Activated CD8-positive, alpha-beta memory T cell treated with anti-CD3 and anti-CD28 coated beads, Interleukin-2, amount 10 ng/mL, durations not matched to agents 7 days and 5 days (primary cell): ENCODE measurements at places on chromosomes 16 and 17. TPM values are rescaled to one million over a fixed set of nuclear protein-coding genes. Genes with fewer than 3 reads are reported as not detected.
A peak's percentile ranks its signal among the peaks of the same experiment; 100 is the strongest.

DNA sequence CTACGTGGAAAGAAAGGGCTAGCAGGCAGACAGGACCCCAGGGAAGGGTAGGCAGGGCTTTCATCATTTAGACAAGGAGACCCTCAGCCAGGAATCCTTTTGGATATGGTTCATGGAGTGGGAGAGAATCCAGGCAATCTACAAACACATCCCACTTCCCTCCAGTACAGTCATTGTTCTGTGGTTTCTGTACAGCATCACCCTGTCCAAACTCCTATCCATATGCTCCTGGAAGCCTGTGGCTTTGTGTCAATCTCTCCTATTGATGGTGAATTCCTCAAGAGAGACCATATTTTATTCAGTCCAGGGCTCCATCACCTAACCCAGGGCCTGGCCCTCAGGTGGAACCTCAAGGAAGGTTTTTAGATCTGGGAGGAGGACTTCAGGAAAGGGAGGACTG lies 99.2 kb downstream of the SPACA3 start:
- no peak overlapping the region for H3K27ac ChIP-seq
- H3K4me3 ChIP-seq, result no peak overlapping the region
- no peak for DNase-seq
- H3K36me3 ChIP-seq, result no peaks in the 10 kb centered on the region
- H3K27me3 ChIP-seq, result peaks cover 20% of the 10 kb centered on the region

Gene HSD17B2
- not detected for total RNA-seq

- no peak for DNase-seq
- H3K36me3 ChIP-seq, result no peaks in the 10 kb centered on the region
- H3K4me3 ChIP-seq, result no peak overlapping the region
- H3K4me1 ChIP-seq, result peaks cover 13% of the 10 kb centered on the region
- H3K27ac ChIP-seq, result no peak overlapping the region
- peaks cover 79% of the 10 kb centered on the region for H3K27me3 ChIP-seq
Observed at GRCh38 chr17:6789146-6789545, 13.1 kb downstream of the FBXO39 start.

GRCh38 chr16:72850853-72851252 lies 197.1 kb downstream of the ZFHX3 start:
- DNase-seq, result no peak
- no peak overlapping the region for H3K4me3 ChIP-seq
- peaks cover 19% of the 10 kb centered on the region for H3K27me3 ChIP-seq
- no peaks in the 10 kb centered on the region for H3K36me3 ChIP-seq
- H3K27ac ChIP-seq, result no peak overlapping the region
- H3K4me1 ChIP-seq, result peaks cover 7% of the 10 kb centered on the region

Gene WNT3
- total RNA-seq, result not detected

DNA sequence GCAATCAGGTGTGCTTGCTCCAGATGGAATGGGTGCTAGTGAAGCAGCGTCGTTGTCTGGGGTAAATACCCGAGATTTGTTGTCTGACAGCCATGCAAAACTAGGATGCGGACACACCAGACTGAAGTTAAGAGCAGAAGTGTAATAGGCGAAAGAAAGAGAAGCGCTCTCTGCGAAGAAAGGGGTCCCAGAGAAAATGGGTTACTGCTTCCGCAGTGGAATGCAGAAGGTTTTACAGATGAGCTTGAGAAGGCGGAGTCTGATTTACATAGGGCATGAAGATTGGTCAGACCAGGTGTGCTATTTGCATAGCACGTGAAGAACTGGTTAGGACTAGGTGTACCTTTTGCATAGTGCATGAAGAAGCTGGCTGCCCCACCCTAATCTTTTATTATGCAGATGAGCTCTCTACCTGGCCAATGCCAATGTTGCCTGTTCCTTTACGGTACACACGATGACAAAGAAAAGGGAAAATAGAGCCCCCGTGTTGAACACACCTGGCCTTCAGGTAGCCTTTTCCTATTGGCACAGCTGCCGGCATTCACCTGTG lies 32.0 kb upstream of the SNN start:
- DNase-seq, result no peak
- no peaks in the 10 kb centered on the region for H3K36me3 ChIP-seq
- H3K4me1 ChIP-seq, result peaks cover 10% of the 10 kb centered on the region
- no peak overlapping the region for H3K27ac ChIP-seq

DNA sequence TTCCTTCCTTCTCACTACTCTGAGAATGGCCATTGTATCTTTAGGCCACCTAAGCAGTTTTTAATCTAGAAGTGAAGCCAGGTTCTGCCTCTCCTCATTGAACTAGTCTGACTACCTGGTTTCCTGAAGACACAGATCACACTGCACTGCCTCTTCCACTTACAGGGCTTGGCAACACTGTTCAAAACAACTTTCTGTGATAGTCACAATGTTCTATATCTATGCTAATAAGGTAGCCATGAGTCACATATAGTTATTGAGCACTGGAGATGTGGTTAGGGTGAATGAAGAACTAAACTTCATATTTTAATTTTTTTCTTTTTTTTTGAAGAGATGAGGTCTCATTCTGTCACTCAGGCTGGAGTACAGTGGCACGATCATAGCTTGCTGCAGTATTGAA lies 26.9 kb downstream of the RND2 start:
- H3K36me3 ChIP-seq, result peaks cover 51% of the 10 kb centered on the region
- no peak overlapping the region for H3K27ac ChIP-seq
- no peaks in the 10 kb centered on the region for H3K27me3 ChIP-seq
- H3K4me3 ChIP-seq, result no peak overlapping the region
- DNase-seq, result no peak

DNA sequence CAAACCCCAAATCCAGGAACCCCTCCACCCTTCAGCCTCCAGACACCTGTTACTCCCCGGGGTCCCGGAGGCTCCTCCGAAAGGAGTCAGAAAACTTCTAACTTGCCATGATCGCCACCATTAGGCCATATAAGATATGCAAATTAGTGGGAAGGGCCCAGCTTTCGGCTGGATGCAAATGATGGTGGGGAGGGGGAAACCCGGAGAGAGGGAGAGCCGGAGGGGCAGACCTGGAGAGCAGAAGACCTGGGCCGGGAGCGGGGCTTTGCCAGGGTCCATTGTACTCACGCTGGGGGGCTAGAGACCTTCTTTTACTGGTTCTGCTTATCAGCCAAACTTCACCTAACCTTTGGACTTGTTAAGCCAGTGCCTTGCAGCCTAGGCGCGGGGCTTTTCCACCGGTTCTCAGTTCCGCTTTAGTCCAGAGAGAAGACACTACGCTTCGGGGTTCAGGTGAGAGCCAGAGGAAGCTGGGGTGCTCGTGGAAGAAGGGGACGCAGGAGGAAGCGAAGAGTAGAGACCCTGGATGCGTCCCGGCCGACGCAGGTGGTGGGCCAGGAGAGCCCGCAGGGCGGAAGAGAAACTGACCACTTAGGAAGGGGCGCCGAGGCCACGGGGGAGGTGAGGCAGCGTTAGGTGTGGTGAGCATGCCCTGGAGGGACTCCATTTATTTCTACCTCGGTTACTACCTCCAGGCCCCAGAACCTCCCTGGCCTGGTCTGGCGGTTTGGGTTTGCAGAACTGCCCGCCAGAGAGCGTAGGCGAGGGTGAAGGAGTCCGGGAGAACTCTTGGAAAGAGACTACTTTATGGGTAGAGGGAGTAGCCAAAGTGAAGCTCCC lies at the start of gene HNF1B:
HNF1B (minus strand) TSS at position 99 of the 840 bp plus-strand sequence. CDS start 175 bp downstream, outside the sequence.
- no peak for DNase-seq
- peaks cover 85% of the 10 kb centered on the region for H3K27me3 ChIP-seq
- no peak within 1 kb of the TSS for H3K27ac ChIP-seq

DNA sequence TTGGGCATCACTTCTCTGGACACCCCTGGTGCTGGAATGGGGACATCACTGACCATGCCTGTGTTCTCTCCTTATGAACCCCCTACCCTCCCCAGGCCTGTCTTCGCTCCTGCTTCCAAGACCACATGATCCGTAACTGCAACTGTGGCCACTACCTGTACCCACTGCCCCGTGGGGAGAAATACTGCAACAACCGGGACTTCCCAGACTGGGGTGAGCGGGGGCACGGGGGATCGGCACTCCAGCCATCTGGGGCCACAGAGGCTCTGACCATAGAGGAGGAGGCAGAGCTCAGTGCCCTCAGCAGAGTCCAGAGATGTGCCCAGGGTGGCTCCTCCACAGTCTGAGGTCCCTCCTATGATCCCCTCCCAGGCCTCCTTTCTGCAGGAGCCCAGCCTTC lies 73.5 kb downstream of the SCNN1B start:
- H3K4me3 ChIP-seq, result no peak overlapping the region
- DNase-seq, result no peak
- H3K27me3 ChIP-seq, result no peaks in the 10 kb centered on the region
- no peaks in the 10 kb centered on the region for H3K36me3 ChIP-seq
- no peaks in the 10 kb centered on the region for H3K4me1 ChIP-seq

DNA sequence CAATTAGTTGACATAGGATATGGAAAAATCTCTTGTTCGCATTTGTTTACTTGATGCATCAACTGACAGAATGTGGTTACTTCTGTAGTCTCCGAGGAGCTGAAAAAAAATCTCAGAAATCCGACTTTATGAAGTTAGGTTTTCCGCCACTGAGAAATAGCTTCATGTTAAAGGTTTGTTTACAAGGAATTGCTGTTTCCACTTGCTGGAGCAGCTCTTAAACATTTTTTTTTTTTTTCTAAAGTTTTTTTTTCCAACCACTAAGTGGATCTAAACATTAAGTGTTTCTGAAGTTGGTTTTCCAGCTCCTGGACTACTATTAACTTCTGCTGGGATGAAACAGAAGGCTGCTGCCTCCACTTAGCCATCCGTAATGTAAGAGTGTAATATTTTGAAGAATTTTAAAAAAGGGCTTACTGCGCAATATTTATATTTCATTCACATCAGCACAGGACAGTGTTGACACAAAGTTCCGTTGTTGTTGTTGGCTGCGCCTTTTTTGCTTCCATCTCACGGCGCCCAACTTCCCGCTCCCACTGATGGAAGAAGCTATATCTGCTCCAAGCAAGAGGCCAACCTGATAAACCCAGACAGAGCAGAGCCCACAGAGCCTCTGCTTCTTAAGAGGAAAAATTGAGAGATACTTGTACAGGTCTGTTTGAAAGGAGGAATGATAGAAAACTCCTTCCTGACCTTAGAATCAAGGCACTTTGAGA lies 167.7 kb upstream of the KCNJ16 start:
- H3K4me3 ChIP-seq, result no peak overlapping the region
- no peak overlapping the region for H3K27ac ChIP-seq
- H3K27me3 ChIP-seq, result no peaks in the 10 kb centered on the region

Gene ASPA
- not detected for total RNA-seq

Gene KRT14
- not detected for total RNA-seq

Gene TAC4
- total RNA-seq, result not detected

- no peak for DNase-seq
- H3K27me3 ChIP-seq, result no peaks in the 10 kb centered on the region
- H3K36me3 ChIP-seq, result no peaks in the 10 kb centered on the region
- H3K4me3 ChIP-seq, result no peak overlapping the region
- H3K27ac ChIP-seq, result peak overlapping the region; percentile 2
Observed at GRCh38 chr16:67459066-67459860, 21.7 kb downstream of the ATP6V0D1 start.

- H3K36me3 ChIP-seq, result peaks cover 34% of the 10 kb centered on the region
- no peak for DNase-seq
- no peaks in the 10 kb centered on the region for H3K27me3 ChIP-seq
- peak overlapping the region; percentile 100 for H3K4me3 ChIP-seq
- H3K4me1 ChIP-seq, result peaks cover 33% of the 10 kb centered on the region
Observed at GRCh38 chr17:8210761-8211458, 535 bp upstream of the AURKB start.

Gene FBRS
- total RNA-seq, result 102 TPM

GRCh38 chr16:8453359-8453758 lies 137.0 kb downstream of the TMEM114 start:
- DNase-seq, result no peak
- no peaks in the 10 kb centered on the region for H3K4me1 ChIP-seq
- H3K27ac ChIP-seq, result no peak overlapping the region
- H3K4me3 ChIP-seq, result no peak overlapping the region
- H3K27me3 ChIP-seq, result no peaks in the 10 kb centered on the region

DNA sequence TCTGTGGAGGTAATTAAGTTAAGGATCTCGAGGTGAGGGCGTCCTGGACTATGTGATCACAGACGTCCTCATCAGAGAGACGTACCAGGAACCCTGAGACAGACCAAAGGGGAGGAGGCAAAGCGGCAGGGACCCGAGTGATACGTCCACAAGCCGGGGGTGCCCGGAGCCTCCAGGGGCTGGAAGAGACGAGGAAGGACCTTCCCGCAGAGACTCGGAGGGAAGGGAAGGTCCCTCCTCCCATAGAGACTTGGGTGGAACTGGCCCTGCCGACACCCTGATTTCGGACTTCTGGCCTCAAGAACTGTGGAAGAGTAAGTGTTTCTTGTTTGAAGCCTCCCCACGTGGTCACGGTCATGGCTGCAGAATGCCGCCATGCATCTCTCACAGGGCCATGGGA lies 30.8 kb downstream of the LMF1 start:
- H3K27me3 ChIP-seq, result no peaks in the 10 kb centered on the region
- H3K4me1 ChIP-seq, result no peaks in the 10 kb centered on the region
- no peak overlapping the region for H3K27ac ChIP-seq
- peaks cover 29% of the 10 kb centered on the region for H3K36me3 ChIP-seq
- H3K4me3 ChIP-seq, result no peak overlapping the region

DNA sequence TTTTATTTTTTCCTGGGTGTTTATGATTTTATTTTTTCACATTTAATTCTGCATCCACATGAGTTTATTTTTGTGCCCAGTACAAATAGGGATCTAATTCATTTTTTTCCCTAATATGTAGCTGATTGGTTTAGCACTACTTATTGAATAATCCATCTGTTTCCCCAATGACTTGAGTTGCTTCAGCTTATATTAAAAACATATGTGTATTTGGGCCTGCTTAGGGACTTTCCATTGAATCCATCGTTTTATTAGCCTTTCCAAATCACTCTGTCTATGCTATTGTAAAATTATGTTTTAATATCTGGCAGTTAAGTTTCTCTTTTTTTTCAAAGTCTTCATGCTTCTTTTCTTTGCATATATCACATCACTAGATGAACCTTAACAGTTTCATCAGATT lies 42.2 kb downstream of the WWP2 start:
- H3K27me3 ChIP-seq, result no peaks in the 10 kb centered on the region
- no peaks in the 10 kb centered on the region for H3K4me1 ChIP-seq
- no peak for DNase-seq
- peaks cover 14% of the 10 kb centered on the region for H3K36me3 ChIP-seq
- H3K4me3 ChIP-seq, result no peak overlapping the region

DNA sequence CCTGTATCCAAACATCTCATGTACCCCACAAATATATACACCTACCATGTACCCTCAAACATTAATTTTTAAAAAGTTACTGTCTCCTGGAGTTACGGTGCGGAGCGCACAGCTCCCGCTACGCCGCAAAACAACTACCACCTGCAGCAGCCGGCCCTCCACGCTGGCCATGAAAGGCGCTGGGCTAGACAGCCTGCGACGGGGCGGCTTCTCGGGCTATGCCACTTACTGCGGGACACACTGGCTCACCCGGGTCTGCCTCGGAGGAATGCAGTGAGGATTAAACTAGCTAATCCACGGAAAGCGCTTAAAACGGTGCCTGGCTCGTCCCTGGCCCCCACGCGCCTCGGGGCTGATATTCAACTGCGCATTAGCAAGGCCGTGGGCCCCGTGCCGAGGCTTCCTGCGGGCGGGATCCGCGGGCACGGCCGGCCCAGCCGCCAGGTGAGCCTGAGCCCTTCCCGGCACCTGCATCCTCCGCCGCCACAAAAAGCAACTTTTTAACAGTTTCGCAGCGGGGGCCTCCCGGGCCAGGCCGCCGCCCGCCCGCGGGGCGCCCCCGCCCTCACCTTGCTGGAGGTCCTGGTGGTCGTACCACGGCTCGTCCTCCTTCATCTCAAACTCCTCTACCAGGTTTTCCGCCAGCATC lies 633 bp downstream of the CDR2 start:
- DNase-seq, result peak; percentile 53
- H3K36me3 ChIP-seq, result peaks cover 10% of the 10 kb centered on the region
- peaks cover 4% of the 10 kb centered on the region for H3K27me3 ChIP-seq
- peak overlapping the region; percentile 96 for H3K27ac ChIP-seq

Gene CEMP1
- total RNA-seq, result not detected
